Breast epithelium (tissue), 4 donors: ENCODE measurements at places on chromosomes 1 and 21. TPM values are rescaled to one million over a fixed set of nuclear protein-coding genes. Genes with fewer than 3 reads are reported as not detected.

DNA sequence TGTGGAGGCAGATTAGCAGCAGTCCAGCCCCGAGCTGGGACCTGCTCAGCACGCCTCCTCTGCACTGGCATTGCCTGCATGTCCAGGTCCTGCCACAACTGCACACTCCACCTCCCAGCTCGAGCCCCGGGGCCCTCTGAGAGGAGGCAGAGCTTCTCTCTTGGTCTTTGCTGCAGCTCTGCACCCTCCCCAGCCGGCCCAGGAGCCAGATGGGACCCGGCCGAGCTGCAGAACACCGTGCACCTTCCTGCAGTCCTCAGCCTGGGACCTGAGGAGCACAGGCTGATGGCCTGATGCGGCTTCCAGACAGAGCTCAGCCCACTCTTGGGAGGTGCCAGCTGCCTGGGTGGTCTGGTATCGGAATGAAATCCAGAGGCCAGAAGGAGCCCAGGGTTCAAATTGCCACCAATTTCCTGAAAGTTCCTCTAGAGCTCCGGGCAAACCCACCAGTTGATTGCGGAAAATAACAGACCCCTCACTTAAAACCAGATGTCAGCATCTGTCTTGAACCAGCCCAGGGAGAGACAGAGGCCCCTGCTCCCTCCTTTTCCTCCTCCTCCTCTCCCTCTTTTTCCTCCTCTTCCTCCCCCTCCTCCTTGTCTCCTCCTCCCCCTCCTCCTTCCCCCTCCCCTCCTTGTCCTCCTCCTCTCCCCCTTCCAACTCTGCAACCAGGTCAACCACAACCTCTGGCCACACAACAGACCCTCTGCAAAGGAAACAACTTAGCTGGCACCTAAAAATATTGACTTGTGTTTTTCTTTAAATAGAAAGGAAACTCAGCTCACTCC lies 10.6 kb upstream of the SPSB1 start:
- H3K27me3 ChIP-seq: no peaks in the 10 kb centered on the region
- no peaks in the 10 kb centered on the region for H3K36me3 ChIP-seq
- H3K4me1 ChIP-seq: no peaks in the 10 kb centered on the region
- H3K27ac ChIP-seq: no peak overlapping the region
- DNase-seq: no peak

Gene SPRR5
- not detected for total RNA-seq

Gene TCEA3
- 38.0 TPM for total RNA-seq

- H3K27ac ChIP-seq: peak overlapping the region; percentile 31
- H3K4me1 ChIP-seq: no peaks in the 10 kb centered on the region
- H3K4me3 ChIP-seq: no peak overlapping the region
- no peak for DNase-seq
- H3K36me3 ChIP-seq: no peaks in the 10 kb centered on the region
These were observed 109.8 kb downstream of the ROR1 start for GRCh38 chr1:63883494-63884235.

Gene FNDC5
- not detected for total RNA-seq

- H3K27ac ChIP-seq: no peak overlapping the region
- no peak for DNase-seq
- no peaks in the 10 kb centered on the region for H3K36me3 ChIP-seq
- no peaks in the 10 kb centered on the region for H3K4me1 ChIP-seq
These were observed 553.9 kb downstream of the DPYD start for GRCh38 chr1:97366984-97367383.

DNA sequence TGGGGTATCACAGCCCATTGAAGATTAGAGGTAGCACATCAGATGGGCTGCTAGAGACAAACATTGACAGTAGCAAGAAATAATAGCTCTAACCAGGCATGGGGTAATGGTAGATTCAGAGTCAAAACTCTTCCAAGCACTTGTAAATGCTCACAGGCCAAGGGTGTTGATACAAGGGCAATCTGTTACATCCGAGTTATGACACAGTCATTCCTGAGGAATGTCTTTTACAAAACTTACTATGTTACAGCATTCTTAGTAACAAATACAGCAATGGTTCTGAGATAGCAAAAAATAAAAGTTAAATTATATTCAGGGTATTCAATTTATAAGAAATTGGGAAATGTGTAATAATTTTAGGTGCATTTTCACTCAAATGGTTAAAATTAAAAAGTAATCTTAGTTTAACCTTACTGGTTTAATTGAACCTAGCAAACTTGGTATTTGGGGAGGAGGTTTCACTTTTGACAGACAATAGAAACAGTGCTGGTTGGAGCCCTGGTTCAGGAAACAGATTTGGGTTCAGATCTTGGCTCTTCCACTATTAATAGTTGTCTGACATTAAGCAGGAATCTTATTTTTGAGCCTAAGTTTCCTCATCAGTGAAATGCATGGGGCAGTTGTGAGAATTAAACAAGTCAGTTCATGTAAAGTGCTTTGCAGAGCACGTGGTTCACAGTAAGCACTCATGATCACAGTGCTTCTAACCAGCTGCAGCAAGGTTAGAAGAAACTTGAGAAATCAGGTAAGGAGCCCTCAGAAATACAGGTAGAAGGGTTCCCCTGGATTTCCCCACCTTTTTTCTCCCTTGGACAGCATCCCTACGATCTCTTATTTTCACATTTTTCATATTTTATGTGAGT lies 4.4 kb downstream of the ST3GAL3 start:
- H3K27me3 ChIP-seq: no peaks in the 10 kb centered on the region
- H3K4me1 ChIP-seq: peaks cover 1% of the 10 kb centered on the region
- no peak for DNase-seq

GRCh38 chr1:61052395-61053225 lies 29.8 kb upstream of the NFIA start:
- H3K4me3 ChIP-seq: no peak overlapping the region
- H3K36me3 ChIP-seq: no peaks in the 10 kb centered on the region
- no peak for DNase-seq

Gene S100A9
- 208 TPM for total RNA-seq

Gene SPRR4
- not detected for total RNA-seq

- peaks cover 4% of the 10 kb centered on the region for H3K4me1 ChIP-seq
- no peaks in the 10 kb centered on the region for H3K36me3 ChIP-seq
- no peak overlapping the region for H3K4me3 ChIP-seq
These were observed 18.3 kb upstream of the PRSS38 start for GRCh38 chr1:227797144-227797543.

DNA sequence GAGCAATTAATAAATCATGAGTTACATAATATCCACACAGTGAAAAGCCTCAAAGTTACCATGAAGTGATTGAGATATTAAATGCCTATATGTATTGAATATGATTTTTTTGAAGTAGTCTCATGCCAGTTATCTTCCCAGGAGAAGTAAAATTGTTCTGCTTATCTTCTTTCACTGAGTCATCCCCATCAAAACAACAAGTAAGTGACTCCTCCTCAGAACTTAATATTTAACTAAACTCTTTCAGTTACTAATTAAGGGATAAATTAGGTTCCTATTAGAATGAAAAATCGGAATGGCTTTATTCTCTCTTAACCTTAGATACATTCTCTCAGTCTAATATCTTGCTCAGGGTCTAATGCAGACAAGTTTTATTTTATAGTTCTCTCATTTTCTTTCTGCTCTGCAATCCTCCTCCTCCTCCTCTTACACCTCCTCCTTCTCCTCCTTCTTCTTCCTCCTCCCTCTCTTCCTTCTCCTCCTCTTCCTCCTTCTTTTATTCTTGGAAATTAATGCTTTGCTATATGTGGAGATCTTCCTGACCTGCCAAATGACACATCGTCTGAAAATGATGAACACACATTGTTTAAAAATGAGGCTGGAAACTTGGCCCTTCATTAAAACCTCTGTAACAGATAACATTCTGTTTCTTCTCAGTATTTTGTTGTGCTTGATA lies 110.9 kb downstream of the RUNX1 start:
- no peaks in the 10 kb centered on the region for H3K4me1 ChIP-seq
- no peak overlapping the region for H3K27ac ChIP-seq
- no peaks in the 10 kb centered on the region for H3K27me3 ChIP-seq
- no peaks in the 10 kb centered on the region for H3K36me3 ChIP-seq
- no peak for DNase-seq

Gene CASZ1
- total RNA-seq: 1.1 TPM

DNA sequence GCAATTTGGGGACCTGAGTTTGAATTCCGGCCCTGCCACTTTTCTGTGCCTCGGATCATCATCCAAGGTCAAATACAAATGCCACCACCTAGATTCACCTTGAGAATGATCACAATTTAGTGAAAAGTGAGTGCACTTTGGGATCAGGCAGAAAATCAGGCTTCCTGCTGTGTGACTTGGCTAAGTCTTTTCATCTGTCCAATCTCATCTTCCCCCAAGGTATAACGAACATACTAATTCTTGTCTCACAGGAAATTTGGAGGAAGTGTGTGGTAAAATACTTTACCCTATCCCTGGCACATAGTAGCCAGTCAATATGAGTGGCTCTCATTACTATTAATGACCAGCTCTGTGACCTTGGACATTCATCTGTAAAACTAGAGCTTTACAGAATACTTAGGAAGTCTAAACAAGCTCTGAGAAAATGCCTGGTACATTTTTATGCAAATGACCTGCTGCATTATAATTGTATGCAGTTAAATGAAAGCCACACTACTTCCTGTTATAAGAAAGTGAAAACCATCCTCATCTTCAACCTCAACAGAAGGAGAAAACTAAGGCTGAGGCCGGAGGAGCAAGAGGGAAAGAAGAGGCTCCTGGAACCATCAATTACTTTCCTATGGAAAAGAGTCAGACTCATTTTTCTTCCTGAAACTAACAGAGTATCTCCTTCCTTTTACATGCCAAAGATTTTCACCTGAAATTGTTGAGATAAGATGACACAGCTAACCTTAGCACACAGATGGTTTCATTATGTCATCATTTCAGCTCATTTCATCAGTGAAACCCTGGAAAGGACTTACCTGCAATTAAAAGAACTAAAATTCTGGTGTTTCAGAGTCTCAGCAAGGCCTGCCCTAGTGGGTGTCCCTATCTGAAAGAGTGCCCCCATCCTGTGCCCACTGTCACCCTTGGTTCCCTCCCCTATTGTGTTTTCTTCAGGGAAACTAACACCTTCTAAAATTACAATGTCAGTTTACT lies 32.6 kb upstream of the RGS8 start:
- no peak for DNase-seq
- no peak overlapping the region for H3K4me3 ChIP-seq
- H3K4me1 ChIP-seq: no peaks in the 10 kb centered on the region
- H3K36me3 ChIP-seq: no peaks in the 10 kb centered on the region
- no peak overlapping the region for H3K27ac ChIP-seq

GRCh38 chr1:113282893-113283285 lies 107.4 kb upstream of the MAGI3 start:
- no peaks in the 10 kb centered on the region for H3K36me3 ChIP-seq
- no peak for DNase-seq
- no peak overlapping the region for H3K4me3 ChIP-seq
- H3K4me1 ChIP-seq: no peaks in the 10 kb centered on the region
- H3K27ac ChIP-seq: no peak overlapping the region
- H3K27me3 ChIP-seq: no peaks in the 10 kb centered on the region

GRCh38 chr1:222048094-222048595 lies 306.3 kb upstream of the DUSP10 start:
- no peak overlapping the region for H3K27ac ChIP-seq
- H3K4me3 ChIP-seq: no peak overlapping the region
- H3K27me3 ChIP-seq: no peaks in the 10 kb centered on the region
- no peaks in the 10 kb centered on the region for H3K36me3 ChIP-seq

- H3K27ac ChIP-seq: no peak overlapping the region
- no peaks in the 10 kb centered on the region for H3K27me3 ChIP-seq
- H3K4me1 ChIP-seq: no peaks in the 10 kb centered on the region
- no peak for DNase-seq
These were observed 647 bp downstream of the S100A8 start for GRCh38 chr1:153389973-153390879.

Gene IFT25
- total RNA-seq: 20.8 TPM

DNA sequence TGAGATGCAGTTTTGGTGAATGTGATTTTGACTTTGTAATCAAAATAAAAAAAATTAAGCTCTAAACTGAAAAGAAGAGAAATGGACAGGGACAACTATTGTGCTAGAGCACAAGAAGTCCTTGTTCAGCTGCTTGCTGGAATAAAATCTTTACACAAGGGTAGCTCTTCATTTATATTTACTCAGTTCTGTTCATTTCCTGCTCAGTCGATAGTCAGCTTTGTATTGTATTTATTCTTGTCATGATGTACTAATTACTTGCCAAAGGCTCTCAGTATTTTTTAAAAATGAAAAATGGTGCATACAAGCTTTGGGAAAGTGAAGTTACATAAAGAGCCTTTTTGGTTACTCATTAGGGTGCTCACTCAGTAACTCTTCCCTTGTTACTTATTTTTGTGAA lies 17.8 kb downstream of the F5 start:
- no peaks in the 10 kb centered on the region for H3K4me1 ChIP-seq
- no peak overlapping the region for H3K4me3 ChIP-seq
- no peak overlapping the region for H3K27ac ChIP-seq
- no peak for DNase-seq
- no peaks in the 10 kb centered on the region for H3K36me3 ChIP-seq
- H3K27me3 ChIP-seq: no peaks in the 10 kb centered on the region

DNA sequence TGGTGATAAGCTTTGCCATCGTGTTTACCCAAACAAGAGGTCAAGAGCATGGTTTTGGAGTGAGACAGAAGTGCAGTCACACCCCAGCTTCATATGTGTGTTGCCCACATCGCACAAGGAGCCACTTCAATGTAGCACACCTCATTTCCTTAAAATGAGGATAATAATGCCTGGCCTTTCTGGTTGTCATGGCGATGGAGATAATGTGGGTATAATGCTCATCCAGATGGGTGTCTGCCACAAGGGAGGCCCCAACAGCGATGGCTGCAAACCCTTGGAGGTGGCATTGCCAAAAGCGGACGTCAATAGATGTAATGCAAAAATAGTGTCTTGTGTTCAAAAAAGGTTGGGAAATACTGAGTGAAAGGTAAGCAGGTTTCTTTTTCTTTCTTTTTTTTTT lies 83.1 kb upstream of the AJAP1 start:
- H3K4me1 ChIP-seq: no peaks in the 10 kb centered on the region
- no peak overlapping the region for H3K27ac ChIP-seq
- DNase-seq: no peak
- H3K36me3 ChIP-seq: no peaks in the 10 kb centered on the region
- no peaks in the 10 kb centered on the region for H3K27me3 ChIP-seq
- H3K4me3 ChIP-seq: no peak overlapping the region

DNA sequence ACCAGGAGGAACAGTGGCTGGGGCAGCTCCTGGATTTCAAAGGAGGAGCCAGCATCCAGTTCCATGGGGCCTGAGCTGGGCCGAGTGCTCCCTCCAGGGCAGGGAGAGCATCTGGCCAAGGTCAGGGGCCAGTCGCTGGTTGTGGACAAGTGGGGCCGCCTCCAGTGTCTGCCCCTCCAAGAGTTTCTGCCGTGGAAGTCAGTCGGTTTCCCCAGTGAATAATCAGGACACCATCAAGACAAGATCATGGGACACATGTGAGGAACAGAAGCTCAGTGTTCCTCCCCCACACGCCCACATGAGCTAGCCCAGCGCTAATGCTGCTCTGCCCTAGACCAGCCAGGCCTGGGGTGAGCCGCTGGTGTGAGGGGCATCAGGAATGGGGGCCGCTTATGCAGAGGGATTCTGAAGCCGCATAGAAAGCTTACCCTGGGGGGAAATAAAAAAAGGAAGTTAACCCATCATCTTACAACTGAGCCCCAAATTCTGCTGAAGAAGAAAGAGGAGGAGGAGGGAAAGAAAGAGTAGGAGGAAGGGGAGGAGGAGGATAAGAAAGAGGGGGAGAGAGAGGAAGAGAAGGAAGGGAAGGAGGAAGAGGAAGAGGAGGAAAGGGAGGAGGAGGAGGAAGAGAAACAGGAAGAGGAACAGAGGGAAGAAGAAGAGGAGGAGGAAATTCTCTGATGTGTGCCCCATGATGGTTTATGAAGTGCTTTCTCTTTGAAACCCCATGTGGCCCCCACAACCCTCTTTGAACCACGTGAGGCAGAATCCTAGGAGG lies 198.4 kb downstream of the MATN1 start:
- no peak overlapping the region for H3K27ac ChIP-seq
- DNase-seq: no peak
- H3K27me3 ChIP-seq: peaks cover 4% of the 10 kb centered on the region
- no peaks in the 10 kb centered on the region for H3K4me1 ChIP-seq
- no peak overlapping the region for H3K4me3 ChIP-seq
- H3K36me3 ChIP-seq: no peaks in the 10 kb centered on the region
